ENCODE measurements at places on chromosomes 5 and 9.

GRCh38 chr9:105281272-105281671, 36.8 kb downstream of the SLC44A1 start:
- DNase-seq: no peak

DNA sequence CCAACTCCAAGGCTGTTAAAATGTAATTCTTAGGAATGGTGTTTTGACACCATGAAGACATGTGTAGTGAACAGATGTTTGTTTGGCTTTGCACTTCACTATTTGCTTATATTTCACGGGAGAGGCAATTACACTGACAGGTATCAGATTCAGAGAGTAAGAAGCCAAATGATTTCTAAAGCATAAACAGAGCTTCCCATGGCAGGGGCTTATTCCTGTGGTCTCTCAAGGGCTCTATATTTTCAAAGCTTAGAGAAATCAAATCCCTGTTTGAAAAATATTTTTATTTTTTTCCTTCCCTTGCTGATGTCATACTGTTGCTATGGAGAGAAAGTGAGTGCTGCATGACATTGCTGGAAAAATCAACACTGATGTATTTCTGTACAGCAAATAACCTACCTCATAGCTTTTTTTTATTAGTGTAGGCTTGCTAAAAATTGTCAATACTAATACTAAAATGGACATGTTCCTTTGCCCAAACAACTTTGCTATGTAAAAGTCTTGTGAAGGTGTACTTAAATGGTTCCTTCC, 161.4 kb downstream of the GIN1 start:
- no peak for DNase-seq

DNA sequence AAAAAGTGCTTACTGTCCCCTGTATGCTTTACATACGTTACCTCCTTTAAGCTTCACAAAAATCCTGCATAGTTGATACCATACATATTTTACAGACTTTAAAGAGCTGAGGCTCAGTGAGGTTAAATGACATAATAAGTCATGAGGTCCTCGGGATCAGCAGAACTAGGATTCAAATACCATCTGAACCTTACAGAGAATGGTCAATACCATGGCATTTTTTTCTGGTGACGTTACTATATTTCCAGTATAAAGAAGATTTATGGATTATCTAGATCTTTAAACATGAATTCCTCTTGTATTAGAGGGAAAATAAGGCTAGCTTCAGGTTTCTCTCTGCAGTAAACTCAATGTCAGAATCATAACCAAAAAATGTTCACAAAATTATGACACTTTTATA, 153.7 kb upstream of the GPR151 start:
- DNase-seq: no peak

GRCh38 chr9:104900871-104901270, 27.1 kb downstream of the ABCA1 start:
- DNase-seq: no peak

GRCh38 chr5:98499892-98500291, 273.6 kb upstream of the RGMB start:
- DNase-seq: no peak

- no peak for DNase-seq
Measured at GRCh38 chr9:27460226-27461023, 63.7 kb upstream of the IFNK start.

- no peak for DNase-seq
Measured at GRCh38 chr5:141623611-141624010, 4.8 kb upstream of the DIAPH1 start.

Data from esophagus squamous epithelium (tissue), 5 donors.